ENCODE measurements at places on chromosomes 11 and 22. TPM values are rescaled to one million over a fixed set of nuclear protein-coding genes. Genes with fewer than 3 reads are reported as not detected.

- no peak for DNase-seq
Observed at GRCh38 chr11:84673753-84674152, 953.4 kb downstream of the DLG2 start.

DNA sequence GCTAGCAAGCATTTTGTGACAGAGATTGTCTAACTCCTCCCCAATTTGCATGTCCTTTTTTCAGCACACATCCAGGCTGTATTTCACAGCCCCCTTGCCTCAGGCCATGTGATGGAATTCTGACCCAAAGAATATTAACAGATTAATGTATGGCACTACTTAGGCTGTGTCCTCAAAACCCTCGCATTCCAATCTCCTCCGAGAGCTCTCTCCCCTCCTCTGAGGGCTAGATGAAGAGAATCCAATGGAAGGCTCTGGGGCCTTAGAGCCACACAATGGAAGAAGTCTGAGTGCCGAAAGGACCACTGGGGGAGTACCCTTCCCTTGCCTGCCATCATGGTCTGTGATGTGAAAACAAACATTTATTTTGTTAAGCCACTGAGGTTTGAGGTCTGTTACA, 13.7 kb upstream of the NNMT start:
- no peak for DNase-seq

APLNR gene
- 3.6 TPM for total RNA-seq

DNA sequence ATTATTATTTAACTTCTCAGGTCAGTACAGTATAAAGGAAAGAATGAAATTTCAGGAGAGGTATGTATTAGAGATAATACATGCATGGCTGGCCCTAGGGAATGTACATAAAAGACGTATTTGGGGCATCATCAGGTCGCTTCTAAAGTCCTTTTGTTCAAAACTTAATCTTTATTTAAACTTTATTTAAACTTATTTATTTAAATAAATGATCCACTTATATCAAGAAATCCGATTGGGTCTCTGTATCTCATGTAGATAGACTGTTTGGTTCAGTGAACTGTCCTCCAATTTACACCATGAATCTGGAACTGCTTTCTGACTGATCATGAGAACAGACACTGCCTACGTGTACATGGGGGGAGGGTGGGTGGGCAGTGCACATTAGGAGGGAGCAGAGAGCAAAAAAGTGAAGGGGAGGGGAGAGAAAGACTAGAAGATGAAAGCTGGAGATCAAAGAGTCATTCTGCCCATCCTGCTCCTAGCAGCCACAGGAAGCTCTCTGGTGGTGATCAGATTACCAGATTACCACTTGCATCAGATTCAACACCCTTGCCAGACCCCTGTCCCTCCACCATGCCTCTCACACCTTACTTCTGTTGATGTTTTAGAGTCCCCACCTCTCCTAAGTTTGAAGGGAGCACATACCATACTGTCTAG, 92.1 kb upstream of the MTMR2 start:
- DNase-seq = no peak

- DNase-seq = peak; percentile 40
Observed at GRCh38 chr22:29470159-29470855, 9.7 kb upstream of the NEFH start.

- peak; percentile 29 for DNase-seq
Observed at GRCh38 chr11:114348200-114349191, 51.8 kb downstream of the C11orf71 start.
